ENCODE measurements at places on chromosomes 16 and 17.
A peak's percentile ranks its signal among the peaks of the same experiment; 100 is the strongest.

- no peak for DNase-seq
Measured at GRCh38 chr17:5422505-5422904, 2.5 kb downstream of the RPAIN start.

- DNase-seq = no peak
Measured at GRCh38 chr17:81570964-81571363, 18.8 kb upstream of the FAAP100 start.

GRCh38 chr17:5027916-5028315 lies 7.3 kb downstream of the SLC52A1 start:
- DNase-seq = no peak

- no peak for DNase-seq
Measured at GRCh38 chr16:30000735-30001631, 4.9 kb downstream of the INO80E start.

- DNase-seq = no peak
Measured at GRCh38 chr17:4576729-4577322, 7.5 kb upstream of the SMTNL2 start.

DNA sequence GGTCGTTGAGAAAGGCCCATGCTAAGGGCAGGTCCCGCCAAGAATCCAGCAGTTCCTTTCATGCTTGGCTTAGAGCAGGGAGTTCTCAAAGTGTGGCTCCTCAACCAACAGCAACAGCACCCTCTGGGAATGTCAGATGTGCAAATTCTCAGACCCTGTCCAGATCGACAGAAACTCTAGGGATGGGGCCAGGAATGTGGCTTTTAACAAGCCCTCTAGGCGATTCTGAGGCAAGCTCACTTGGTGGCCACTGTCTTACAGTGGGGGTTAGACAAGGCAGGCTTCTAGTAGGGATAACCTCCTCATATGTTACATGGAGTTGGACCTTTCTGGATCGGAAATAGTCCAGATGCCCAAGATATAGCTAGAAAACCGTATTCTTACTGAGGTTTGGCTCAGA lies 144.8 kb downstream of the ZFHX3 start:
- DNase-seq = no peak

DNA sequence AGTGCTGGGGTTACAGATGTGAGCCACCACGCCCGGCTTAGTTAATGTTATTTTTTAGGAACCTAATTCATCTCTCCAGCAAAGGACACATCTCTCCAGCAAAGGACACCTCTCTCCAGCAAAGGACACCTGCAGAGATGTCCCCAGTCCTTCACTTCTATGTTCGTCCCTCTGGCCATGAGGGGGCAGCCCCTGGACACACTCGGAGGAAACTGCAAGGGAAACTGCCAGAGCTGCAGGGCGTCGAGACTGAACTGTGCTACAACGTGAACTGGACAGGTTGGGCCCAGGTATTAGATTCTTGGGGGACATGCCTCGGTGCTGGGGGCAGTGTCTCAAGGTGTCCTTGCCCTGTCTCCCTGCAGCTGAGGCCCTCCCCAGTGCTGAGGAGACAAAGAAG lies 4.7 kb downstream of the PFAS start:
- no peak for DNase-seq

DNA sequence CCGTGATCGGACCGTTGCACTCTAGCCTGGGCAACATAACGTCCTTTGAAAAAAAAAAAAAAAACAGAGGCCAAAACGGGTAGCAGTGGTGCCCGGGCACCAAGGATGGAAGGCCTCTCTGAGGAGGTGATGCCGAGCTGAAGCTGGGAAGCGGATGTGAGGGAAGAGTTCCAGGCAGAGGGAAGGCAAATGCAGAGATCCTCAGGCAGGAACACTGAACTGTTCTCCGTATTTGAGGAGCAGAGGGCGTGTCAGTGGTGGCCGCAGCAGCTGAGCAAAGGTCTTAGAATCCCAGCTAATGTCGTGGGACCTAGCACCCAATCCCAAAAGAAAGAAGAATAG lies 656 bp upstream of the KCTD13 start:
- DNase-seq = no peak

DNA sequence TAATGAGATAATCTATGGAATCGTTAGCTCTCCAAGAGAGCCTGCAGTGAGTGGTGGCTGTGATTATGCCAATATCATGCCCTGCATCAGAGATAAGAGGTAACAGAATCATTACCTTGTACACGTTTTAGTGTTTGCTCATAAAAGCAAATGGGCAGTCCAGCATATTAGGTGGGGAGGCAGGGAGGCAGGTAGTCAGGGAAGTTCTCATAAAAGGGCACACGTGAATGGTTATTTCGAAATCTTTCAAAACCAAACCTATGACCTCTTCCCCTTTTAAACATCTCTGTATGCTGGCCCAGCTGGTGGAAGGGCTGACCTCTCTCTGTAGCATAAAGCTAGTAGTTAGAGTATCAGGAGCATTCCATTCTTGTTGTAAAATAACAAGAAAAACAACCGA lies 51.7 kb downstream of the VAT1L start:
- DNase-seq = no peak

DNA sequence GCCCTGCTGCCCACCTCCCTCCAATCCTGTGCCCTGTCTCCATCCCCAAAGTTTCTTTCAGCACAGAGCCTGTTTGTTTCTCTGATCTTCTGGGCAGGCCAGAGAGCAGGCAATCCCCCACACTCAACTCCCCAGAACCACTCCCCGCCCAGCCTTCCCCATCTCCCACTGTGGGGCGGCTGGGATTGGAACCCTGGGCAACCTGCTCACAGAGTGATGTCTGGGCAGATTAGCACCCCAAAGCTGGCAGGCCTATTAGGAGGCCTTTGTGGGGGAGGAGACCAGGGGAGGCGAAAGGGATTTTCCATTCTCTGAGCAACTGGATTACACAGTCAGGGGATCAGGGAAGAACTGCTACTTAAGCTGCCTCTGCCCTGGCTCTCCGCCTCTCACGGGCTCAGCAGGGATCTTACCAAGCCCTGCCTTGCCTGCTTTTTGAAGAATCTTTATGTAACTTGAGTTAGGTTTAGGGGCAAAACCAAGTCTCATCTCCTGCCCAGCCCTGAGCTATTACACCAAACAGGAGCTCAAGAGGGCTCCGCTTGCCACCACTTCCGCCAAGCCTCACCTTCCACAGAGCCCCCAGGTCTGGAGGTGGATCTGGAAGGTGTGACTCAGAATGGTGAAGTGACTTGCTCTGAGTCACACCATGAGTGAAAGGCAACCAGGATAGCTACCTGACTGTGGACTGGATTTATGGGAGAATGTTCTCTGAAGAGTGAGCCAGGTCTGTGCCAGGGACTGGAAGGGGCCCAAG lies 16.0 kb upstream of the LHX1 start:
- DNase-seq = no peak

DNA sequence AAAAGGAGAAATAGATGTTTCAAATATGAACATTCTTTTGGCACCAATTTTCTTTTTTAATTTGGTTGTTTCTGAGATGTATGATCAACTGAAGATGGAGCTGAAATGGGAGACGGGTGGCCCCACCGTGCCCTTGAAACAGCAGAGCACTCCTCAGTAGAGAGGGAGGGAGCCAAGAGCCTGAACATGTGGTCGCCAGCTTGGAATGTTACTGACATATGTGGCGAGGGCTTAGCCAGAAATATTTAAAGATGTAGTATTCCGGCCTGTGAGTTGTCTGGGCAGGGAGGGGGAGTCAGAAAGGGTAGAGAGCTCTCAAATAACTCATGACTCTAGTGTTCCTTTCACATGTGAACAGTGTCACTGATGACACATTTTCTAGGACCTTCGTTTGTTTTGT lies 13.3 kb upstream of the MRC2 start:
- no peak for DNase-seq

- DNase-seq = no peak
Measured at GRCh38 chr16:11692171-11692570, 23.9 kb downstream of the SNN start.

GRCh38 chr16:4172070-4172469 lies 55.8 kb upstream of the ADCY9 start:
- no peak for DNase-seq

GRCh38 chr16:24855678-24856077 lies 9.9 kb downstream of the SLC5A11 start:
- DNase-seq = no peak

GRCh38 chr17:17892009-17892408 lies 55.2 kb upstream of the SREBF1 start:
- no peak for DNase-seq

- DNase-seq = no peak
Measured at GRCh38 chr17:17963066-17963465, 9.1 kb downstream of the TOM1L2 start.

DNA sequence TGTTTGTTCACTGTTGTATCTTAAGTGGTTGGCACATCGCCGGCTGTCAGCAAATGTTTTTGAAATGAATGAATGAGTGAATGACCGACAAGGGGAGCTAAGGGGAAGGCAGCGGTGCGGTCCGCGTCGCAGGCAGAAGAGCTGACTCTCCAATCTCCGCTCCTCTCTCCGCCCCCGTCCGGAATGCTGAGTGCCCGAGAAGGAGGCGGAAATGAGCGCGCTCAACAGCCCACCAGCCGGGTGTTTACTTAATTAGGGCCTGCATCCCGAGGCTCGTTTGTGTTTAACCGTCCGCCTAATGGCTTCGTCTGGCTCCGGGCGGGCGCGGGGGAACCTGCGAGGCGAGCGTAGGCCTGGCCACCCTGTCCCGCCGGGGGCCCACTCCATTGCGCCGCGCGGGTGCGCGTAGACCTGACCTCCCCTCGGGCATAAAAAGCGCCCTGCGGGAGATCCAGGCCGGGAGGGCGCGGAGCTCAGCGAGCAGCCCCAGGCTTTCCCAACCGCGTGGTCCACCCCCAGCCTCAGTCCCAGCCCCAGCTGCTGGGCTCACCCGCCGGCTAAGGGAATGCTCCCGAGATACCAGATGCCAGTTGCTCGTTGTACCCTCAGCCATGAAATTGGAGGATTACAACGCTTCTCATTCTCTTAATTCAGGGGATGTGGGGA lies 2.5 kb upstream of the CDH3 start:
- DNase-seq = no peak

DNA sequence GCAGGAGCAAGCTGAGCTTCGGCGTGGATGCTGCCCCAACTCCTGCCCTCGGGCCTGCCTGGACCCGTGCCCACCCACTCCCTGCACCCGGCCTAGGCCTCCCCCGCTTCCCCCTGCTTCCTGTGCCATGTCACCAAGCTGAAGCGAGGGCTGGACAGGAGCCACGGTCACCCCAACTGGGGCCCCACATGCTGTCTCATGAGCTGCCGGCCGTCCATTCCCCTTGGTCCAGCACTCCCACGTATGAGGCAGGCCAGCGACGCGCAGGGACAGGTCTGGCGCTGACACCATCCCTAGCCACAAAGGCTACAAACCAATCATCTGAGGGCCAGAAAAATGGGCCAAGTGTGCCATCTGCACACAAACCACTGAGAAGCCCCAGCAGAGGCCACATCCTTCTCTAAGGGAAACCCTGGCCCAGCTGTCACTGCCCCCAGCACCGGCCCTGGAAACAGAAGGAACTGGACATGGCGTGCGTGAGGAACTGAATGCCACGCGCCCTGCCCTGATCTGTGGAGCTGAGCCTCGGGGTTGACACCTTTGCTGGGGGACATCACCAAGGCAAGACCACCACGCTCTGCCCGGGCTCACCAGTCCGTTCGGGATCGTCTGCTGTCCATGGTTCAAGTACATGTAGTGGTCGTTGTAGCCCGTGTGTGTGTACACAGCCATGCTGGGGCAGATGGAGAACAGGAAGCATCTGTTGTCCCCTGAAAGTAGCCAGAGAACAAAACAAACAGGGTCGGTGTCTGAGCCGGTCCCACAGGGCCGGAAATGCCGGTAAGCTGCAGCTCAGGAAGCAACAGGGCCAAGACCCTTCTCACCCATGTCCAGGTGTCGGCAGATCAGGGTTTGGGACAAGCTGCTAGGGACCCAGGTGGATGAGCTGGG lies 22.2 kb downstream of the MEAK7 start:
- DNase-seq = no peak

DNA sequence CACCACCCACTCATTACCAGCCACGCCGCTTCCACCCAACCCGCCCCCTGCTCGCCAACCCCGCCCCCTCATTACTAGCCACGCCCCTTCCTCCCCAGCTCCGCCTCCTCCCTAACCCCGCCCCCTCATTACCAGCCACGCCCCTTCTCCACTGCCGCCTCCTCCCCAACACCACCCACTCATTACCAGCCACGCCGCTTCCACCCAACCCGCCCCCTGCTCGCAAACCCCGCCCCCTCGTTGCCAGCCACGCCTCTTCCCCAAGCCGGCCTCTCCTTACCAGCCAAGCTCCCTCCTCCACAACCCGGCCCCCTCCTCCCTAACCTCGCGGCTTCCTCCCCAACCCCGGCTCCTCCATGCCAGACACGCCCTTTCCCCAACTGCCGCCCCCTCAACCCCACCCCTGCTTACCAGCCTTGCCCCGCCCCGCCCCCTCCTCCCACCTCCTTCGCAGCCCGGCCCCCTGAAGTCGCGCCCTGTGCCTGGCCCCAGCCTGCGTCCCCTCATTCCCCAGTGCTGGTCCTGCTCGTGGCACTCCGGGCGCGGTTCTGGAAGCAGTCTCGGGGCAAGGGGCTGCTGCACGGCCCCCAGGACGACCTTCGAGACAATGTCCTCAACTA lies 7.3 kb downstream of the SLC22A31 start:
- peak; percentile 48 for DNase-seq

DNA sequence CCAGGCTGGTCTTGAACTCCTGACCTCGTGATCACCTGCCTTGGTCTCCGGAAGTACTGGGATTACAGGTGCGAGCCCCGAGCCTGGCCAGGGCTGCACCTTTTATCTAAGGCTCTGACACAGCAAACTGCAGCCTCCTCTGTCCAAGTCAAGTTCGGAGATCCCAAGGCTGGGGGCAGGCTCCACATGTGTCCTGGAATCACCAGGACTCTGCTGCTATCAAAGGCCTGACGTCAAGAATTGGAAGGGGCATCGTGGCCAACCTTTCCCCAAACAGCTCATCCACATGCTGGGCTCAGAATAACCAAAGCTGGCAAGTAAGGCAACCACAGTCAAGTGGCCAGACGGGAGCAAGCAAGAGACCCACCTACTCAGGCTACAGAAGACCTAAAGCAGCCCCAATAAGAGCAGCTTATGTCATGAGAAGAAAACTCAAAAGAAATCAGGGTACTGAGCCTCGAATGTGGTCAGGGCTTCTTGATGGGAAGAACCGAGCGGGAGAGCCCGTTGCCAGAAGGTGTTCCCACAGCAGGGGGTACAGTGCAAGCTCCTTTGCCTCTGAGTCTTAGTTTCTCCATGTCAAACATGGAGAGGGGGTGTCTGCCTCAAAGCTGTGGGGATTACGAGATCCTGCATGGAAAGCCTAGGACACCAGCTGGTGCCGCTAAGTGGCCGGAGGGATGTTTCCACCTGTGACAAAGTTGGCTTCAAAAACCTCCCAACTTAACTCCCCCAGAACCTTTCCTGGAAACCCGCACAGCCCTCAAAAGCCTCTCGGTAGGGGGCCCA lies 7.9 kb downstream of the MYBBP1A start:
- DNase-seq = no peak

- DNase-seq = no peak
Measured at GRCh38 chr16:13231365-13231764, 330.0 kb downstream of the SHISA9 start.

- DNase-seq = peak; percentile 29
Measured at GRCh38 chr16:53509906-53510703, 7.1 kb upstream of the AKTIP start.

- no peak for DNase-seq
Measured at GRCh38 chr17:81011951-81012350, 20.3 kb downstream of the CHMP6 start.

- DNase-seq = no peak
Measured at GRCh38 chr17:80844418-80844990, 147.1 kb upstream of the CHMP6 start.
